ENCODE measurements at places on chromosomes 1 and 21.

DNA sequence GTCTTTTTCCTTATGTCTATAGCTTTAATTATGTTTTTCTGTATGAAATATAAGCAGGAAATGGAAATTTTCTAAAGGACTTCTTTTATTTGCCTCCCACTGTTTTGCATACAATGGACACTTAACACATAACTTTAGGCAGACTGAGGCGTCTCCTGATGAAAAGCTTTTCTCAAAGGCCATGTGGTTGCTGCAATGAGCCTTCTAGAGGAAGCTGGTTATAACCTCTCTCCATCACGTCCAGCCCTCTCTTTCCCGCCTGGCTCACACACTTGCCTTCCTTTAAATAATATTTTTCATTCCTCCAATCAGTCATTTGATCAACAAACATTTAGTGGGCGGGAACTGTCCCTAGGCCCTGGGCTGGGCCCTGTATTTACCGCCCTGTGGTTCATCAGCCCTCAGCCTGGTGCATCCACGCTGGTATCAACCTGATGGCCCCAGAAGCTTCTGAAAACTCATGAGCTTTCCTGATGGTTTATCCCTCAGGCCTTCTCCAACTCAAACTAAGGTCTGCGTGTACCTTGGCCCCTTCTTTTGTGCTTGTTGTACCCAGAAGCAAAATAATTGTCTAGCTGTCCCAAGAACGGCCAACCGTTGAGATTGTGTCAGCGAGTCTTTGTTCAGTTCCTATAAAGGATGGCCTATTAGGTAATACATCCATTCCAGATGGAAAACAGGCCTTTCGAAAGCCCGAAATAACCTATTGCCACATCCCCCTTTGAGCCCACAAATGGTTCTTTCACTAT, 75.3 kb upstream of the LYST start:
- no peak for DNase-seq

DNA sequence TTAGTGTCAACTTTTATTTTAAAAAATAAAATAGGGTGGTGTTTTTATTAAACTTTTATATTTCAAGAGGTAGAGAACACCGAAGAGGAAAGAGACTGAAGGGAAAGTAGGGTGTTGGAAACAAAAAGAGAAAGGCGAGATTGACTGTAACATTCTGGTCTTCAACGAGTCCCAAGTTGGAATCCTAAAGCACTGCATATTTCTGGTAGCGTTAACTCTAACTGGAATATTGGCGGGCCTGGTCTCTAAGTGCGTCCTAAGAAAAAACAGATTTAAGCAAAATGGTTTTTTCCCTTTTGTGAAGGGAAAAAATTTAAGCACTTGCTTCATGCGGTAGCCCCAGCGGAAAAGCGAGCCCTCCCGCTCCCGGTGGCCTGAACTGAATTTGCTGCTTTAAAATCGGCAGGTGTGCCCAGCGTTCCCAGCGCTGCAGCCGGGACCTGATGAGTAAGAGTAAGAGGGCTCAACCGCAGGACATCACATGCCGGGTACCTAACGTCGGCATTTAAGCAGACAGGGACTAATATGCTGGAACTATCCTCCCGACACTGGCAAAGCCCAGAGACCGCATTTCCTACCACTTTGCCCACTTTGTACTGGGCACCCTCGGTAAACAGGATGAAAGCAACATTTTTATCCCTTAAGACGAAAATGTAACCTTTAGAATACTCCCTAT, 30.5 kb upstream of the NFIA start:
- no peak for DNase-seq

DNA sequence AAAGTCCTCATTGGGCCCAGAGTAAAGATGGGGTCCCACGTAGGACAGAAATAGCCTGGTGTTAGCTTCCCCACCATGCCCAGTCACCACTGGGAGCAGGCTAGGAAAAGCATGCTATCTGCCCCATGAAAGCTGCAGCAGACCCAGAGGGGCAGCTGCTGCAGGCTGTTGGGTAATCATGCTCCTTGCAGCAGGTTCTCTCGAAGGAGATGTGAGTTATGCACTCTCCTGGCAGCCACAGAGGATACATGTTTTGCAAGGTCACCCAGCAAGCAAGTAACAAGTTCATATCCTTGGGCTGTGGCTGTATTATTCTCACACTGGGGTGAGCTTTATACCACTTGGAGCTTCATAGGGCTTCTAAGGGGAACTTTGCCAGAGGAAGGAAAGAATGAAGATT, 9.1 kb upstream of the HEYL start:
- no peak for DNase-seq

- DNase-seq: peak; percentile 17
These were observed 125.0 kb downstream of the ADSS2 start for GRCh38 chr1:244326757-244327156.

DNA sequence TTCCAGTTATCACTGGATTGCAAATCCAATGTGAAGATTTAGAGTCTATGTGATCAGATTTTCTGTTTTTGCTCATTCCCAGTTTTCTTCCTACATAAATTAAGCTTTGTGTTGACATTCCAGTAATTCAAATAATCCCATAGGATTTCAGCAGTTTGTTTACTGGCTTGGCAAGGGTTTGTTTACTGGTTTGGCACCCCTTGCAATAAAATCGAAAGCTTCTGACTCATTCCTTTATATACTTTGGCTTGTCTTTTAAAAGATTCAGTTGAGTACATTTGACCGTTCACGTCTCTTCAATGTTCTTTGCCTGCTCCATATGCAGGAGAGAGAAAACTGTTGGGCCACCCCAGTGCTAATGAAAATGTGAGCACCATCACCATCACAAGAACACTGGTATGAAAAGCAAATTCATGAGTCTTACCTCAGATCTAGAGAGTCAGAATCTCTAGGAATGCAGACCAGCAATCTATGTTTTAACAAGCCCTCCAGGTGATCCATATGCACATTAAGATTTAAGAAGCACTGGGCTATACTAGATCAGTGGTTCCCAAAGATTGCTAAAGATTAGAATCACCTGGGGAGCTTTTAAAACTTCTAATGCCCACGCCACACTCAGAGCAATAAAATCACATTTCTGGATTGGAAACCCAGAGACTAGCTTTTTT, 32.8 kb downstream of the ZC3H11B start:
- DNase-seq: no peak

- DNase-seq: no peak
These were observed 17.1 kb downstream of the RC3H1 start for GRCh38 chr1:174005032-174005431.

DNA sequence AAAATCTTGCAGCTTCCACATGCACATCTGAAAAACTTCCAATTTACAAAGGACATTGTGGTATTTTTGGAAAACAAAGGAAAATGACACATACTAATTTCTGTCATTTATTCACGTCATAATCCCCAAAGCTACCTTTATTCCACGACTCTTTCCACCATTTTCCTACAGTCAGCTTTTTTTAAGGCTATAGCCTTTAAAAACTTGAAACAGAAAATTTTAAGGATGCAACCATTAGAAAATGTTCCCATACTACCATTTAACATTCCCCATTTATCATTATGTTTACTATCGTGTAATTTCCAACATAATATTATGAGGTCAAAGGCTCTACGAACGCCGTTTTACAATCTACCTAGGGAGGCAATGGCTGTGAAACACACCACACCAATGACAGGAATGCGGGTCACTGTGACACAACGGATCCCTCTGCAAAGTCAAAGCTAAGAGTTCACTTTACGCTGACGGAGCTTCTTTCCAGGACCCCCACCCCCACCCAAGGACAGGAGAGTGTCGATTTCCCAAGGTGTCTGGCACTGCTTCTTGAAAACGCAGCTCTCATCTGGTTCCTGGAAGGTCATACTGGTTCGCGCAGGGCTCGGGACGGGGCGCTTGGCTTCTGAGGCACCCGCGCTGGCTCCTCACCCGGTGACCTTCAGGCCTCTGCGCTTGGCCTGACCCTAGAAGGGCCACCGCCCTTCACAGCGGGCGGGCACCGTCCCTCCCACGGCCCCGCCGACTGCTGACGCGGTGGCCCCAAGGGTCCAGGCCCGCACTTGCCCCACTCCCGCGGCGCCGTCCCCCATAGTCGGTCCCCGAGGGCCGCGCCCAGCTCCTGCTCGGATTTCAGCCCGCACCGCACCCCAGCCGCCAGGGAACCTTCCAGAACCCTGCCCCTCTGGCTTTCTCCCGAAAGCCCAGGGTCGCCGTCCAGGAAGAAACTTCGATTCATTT, 50.5 kb upstream of the ATF3 start:
- no peak for DNase-seq

GRCh38 chr1:190688096-190688495, 210.4 kb upstream of the BRINP3 start:
- DNase-seq: no peak

DNA sequence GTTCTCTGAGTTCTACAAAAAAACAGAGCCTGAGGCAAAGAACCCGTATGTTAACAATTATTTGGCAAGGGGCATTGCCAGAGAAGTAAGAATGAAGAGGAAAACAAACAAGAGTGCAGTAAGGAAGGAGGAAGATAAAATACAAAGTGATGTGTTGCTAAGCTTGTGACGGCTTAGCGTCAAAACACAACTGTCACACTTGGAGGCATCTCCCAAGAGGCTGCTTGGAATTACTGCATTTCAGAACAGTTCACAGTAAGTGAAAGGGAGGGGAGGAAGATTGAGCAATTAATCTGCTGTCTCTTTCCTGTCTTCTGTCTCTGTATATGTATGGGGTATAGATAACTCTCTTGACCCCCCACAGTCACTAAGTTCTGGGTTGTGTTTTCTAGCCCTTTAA, 1017.0 kb upstream of the TMPRSS15 start:
- no peak for DNase-seq

- no peak for DNase-seq
These were observed 119.5 kb upstream of the KRTAP19-8 start for GRCh38 chr21:31157756-31158155.

GRCh38 chr1:151718011-151718431, 1.4 kb upstream of the CELF3 start:
- DNase-seq: no peak

DNA sequence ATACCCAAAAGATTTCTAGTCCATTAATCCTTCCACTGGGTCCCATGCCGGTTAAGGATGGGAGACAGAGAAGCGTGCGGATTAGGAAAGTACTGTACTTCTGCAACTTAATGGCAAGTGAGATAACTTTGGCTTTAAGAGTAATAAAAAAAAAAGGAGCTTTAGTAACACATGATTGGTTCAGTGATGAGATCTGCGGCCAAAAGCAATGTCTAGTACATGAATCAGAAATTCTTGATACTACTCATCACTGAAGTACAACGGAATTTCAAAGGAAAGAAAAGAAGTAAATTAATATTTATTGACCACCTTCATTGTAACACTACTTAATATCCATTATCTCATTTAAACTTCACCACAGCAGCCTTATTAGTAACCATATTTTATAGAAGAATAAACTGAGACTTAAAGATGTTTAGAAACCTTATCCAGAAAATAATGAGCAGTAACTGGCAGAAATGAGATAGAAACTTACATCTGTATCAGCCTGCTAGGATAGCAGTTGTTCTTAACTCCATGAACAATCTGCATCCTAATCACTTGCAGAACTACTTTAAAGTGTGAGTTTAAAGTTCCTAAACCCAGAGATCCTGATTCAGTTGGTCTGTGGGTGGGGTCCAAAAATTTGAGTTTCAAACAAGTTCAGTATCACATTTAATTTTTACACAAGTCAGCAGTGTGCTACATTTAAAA, 14.1 kb upstream of the NUF2 start:
- DNase-seq: no peak

- DNase-seq: no peak
These were observed 114.6 kb downstream of the MRPS6 start for GRCh38 chr21:34187935-34188334.

GRCh38 chr1:214670098-214670497, 67.1 kb downstream of the CENPF start:
- DNase-seq: no peak

DNA sequence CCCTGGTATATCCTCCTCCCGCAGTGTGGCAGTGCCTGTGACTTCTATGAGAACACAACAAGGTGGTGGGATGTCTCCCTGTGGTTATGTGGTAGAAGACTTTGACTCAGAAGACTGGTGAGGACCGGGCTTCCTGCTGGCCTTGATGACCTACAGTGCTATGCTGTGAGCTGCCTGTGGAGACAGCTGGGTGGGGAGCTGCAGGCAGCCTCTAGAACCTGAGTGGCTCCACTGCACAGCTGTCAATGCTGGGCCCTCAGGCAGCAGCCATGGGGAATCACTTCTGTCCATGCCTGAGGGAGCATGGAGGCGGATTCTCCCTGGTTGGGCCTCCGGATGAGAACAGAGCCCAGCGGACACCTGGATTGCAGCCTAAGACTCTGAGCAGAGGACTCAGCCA, 14.9 kb downstream of the SLC1A7 start:
- no peak for DNase-seq

GRCh38 chr1:155322571-155322952, 1.9 kb downstream of the RUSC1 start:
- DNase-seq: no peak

DNA sequence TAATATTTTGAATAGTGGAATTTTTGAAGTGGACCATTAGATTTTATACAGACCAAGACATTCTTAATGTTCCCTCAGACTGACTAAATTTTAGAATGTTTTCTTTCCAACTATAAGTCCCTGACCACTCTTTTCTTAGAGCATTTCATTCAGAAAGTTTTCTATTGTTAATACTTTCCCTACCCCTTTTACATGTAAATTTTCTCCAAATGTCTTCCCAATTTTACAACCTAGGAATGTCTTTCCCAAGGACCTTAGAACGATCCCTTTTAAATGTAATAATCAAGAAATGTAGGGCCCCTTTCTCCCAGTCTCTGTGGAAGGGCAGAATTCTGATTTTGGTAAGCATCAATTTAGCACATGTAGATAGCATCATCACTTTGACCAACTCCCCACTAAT, 730.0 kb upstream of the B3GALT2 start:
- DNase-seq: no peak

GRCh38 chr21:37751268-37751975, 164.8 kb downstream of the KCNJ6 start:
- DNase-seq: no peak

DNA sequence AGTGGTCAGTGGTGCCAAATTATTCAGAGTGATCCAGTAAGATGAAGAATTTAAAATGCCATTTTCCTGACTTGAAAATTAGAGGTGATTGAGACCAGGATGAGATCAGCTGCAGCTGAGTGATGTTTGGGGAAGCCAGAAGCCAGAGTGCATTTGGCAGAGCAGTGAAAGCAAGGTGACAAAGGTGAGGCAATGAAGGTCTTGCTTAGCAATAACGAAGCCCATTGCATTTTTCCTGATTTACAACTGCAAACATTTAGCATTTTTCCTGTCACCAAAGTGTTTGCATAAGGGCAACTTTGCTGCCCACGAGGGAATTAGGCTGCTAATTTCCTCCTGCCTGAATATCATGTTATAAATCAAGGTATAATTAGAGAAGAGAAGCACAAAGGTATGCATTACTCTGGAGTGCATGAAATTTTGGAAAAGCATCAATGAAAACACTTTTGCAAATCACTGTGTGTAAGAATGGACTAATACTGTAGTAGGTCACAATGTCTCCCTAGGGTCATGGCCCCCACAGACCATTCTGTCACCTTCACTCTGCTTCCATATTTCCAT, 188.2 kb upstream of the LYPLAL1 start:
- peak; percentile 62 for DNase-seq

Data from NCI-H2029 treated with DMSO at 0.1 percent for 48 hours (cell line).